Activated naive CD8-positive, alpha-beta T cell treated with anti-CD3 and anti-CD28 coated beads, Interleukin-2, amount 10 ng/mL, durations not matched to agents 7 days and 5 days (primary cell): ENCODE measurements at places on chromosomes 4 and X.

- DNase-seq, result no peak
These were observed 150.3 kb downstream of the NHS start for GRCh38 chrX:17525266-17525665.

GRCh38 chrX:41332408-41333002, 1.5 kb upstream of the DDX3X start:
- no peak for DNase-seq

DNA sequence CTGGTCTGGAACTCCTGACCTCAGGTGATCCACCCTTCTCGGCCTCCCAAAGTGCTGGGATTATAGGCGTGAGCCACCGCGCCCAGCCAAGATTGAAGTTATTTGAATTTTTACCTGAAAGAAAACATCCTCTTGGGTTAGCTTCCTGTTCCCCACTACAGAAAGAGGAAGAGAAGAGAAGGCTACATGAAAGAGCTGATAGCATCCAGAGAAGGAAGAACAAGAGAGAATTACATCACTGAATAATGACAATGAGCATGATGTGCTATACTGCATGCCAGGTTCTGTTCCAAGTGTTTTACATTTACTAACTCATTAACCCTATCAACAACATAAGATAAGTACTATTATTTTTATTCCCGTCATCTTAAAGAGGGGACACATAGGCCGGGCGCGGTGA, 11.5 kb upstream of the TBC1D1 start:
- no peak for DNase-seq

DNA sequence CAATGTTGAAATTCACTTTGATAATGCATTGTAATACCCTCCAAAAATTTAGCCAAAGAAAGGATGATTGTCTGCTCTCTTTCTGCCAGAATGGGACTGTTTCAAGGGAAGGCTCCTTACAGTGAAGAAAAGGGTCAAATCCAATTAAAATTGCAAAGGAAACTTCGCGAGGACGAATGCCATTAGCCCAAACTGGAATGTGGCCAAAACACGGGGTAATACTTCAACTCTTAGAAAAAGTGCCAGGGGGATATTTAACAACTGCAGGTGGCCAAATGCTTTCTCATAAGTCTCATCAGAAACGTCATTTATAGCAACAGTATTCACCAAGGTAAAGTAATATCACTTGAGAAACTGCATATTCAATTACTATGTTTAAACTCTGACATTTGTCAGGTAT, 29.0 kb downstream of the NKX3-2 start:
- no peak for DNase-seq

- DNase-seq, result no peak
These were observed 194.4 kb upstream of the PCDH7 start for GRCh38 chr4:30525662-30526315.

GRCh38 chr4:184384056-184384809, 90.1 kb downstream of the IRF2 start:
- peak; percentile 48 for DNase-seq

DNA sequence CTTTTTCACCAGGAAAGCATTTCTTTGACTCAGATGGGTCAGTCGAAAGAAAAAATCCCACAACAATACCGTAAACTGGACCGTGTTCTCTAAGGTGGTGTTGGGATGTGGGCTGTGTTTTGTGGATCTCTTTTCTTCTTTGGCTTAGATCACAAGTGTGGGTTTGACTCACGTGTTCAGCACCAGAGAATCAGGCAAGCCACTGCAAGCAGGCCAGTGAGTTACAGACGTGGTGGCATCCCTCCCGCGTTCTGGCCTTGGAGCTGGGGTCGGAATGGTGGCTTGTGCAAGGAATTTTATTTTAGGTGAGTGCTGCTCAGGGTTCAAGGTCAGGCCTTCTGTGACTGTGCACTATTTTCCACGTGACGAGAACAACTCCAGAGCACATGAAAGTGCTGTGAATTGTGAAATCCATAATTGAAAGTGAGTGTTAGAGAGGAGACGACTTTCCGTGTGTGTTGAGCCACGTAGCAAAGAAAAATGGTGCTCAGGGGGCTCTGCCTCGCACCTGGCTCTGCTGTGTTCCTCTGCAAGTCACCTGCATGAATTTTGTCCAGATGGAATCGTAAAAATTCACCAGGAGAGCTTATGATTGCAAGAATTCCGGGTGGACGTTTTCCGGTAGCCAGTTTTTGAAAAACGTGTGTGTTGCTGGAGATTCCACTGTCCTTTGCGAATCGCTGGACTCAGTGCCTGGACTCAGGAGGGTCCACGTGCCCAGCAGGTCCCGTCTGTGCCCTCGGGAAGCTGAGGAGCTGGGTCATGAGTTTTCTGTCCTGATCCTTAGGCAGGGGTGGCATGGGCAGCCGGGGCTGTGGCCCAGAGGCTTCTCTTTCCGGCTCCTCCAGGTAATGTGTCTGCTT, 33.6 kb upstream of the HGFAC start:
- no peak for DNase-seq

- DNase-seq, result no peak
These were observed 6.5 kb upstream of the USP46 start for GRCh38 chr4:52665592-52665991.

DNA sequence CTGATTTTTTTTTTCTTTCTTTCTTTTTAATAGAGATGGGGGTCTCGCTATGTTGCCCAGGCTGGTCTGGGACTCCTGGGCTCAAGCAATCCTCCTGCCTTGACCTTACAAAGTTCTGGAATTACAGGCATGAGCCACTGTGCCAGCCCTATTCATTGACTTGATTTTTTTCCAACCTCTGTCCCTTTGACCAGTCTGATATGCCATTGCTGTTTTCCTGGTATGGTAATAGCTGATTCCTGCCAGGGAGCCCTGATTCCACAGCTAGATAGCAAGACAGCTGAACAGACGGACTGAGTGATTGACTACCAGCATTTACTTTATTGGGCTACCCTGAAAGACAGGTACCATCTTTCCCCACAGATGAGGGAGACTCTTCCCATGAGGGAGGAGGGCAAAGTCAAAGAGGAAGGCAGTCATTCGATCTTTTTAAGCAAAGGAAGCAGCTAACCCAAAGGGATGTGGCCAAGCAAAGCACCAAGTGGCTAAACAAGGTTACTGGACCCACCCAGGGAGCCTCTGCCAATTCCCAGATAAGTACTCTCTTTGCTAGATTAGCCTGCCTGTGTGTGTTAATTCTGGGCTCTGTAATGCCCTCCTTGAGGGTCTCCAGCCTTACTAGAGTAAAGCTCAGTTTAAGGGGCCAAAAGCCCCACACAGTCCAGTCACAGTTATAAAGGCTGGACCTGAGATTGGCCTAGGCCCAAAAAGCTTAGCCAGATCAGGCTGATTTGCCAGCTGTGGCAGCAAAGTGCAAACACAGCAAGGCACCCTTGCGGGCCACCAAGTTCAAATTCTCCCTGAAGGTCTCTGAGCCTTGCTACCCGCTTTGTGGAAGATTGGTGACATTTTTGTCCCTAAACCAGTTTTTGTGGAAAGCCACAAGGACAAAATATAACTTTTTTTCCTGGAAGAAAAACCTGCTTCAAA, 192.4 kb upstream of the GPC4 start:
- no peak for DNase-seq
